ENCODE measurements at places on chromosomes 6 and 20. TPM values are rescaled to one million over a fixed set of nuclear protein-coding genes. Genes with fewer than 3 reads are reported as not detected.

NT5DC1 gene
- 13.0 TPM for total RNA-seq

RIN2 gene
- total RNA-seq, result 141 TPM

FRMD1 gene
- total RNA-seq, result not detected

SNPH gene
- 13.3 TPM for total RNA-seq

OPRM1 gene
- total RNA-seq, result not detected

DEFB124 gene
- not detected for total RNA-seq

LGSN gene
- not detected for total RNA-seq

TP53TG5 gene
- total RNA-seq, result not detected

TBX18 gene
- 27.3 TPM for total RNA-seq

CST2 gene
- total RNA-seq, result not detected

SRC gene
- total RNA-seq, result 41.1 TPM

ENPP1 gene
- total RNA-seq, result 12.8 TPM

SCRT2 gene
- total RNA-seq, result not detected

KCNQ2 gene
- not detected for total RNA-seq

PACSIN1 gene
- total RNA-seq, result not detected

KCNQ5 gene
- 0.49 TPM for total RNA-seq
